ENCODE measurements at places on chromosomes 7 and 10. TPM values are rescaled to one million over a fixed set of nuclear protein-coding genes. Genes with fewer than 3 reads are reported as not detected.

DNA sequence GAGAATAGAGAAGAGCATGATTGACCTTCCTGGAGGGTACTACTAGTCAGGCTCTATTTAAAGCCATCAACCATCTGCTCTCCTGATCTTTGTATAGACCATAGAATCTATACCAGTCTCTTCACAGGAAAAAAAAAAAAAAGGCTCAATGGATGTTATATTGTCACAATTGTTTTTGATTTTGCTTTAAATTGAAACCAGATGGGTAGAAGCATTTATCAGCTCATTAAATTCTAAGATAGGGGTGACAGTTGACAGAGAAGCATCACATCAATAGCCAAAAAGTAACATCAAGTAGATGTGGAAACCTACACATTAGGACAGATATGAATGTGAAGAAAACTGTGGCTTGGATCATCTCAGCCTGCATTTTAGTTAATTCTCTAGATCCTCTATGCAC, 558.9 kb upstream of the MBL2 start:
- DNase-seq, result no peak

GRCh38 chr7:70553364-70553763, 578.6 kb upstream of the GALNT17 start:
- no peak for DNase-seq

DNA sequence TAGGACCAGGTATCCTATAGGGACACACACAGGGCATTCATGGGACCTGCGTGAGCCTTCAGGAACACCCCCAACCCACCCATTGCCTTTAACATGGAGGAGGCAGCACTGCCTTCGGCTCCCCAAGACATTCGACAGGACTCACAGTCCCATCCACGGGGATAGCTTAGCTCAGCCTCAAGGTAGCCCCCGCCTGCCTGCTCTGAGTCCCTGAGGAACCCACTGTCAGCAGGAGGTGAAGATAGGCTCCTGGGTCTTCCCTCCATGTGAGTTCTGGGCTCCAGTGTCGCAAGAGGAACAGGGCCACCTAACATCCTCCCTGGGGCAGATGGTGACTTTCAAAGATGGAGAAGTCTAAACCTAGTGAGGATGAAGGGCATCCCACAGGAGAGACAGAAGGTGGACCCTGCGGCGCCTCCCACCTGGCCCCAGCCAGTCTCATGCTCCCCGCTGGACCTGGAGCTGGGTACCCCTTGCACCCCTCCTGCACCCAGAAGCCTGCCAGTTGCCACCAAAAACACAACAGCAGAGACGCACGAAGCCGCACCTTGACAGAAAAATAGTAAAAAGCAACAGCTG, 4.9 kb upstream of the ADIRF start:
- no peak for DNase-seq

GRCh38 chr7:4774658-4775249, 669 bp upstream of the AP5Z1 start:
- no peak for DNase-seq

DNA sequence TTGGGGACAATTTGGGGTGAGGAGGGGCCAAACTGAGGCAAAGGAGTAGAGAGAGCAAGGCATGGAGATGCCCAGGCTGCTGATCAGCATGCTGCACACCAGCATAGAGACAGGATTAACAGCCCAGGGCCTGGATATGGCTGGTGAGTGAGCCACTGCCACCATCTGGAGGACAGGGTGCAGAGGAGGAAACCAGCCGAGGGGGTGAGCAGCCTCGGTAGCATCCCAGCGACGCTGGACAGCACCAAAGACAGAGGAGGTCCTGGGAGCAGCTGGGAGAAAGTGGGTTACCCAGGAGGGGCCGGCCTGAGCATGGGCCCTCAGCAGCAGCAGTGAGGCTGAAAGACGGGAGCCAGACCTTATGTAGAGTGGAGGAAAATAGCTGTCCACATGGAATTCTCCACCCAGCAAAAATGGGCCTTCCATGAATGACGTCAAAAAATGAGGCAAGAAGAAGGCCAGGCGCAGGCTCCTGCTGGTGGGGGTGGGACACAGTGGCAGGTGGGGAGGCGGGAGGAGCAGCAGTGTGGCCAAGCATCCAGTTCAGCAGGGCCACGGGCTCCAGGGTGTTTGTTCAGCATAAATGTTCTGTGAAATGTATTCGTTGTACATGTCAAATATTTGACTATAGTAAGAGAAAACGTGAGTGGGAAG, 16.7 kb downstream of the RET start:
- DNase-seq, result no peak

- no peak for DNase-seq
Measured at GRCh38 chr10:122419876-122420623, 34.4 kb upstream of the ARMS2 start.

NPSR1 gene
- total RNA-seq, result not detected

Measured in upper lobe of left lung (tissue), 6 donors.